Esophagus muscularis mucosa (tissue), 4 donors: ENCODE measurements at places on chromosomes 6 and 20. TPM values are rescaled to one million over a fixed set of nuclear protein-coding genes. Genes with fewer than 3 reads are reported as not detected.
A peak's percentile ranks its signal among the peaks of the same experiment; 100 is the strongest.

GRCh38 chr20:35768731-35769664, 2.8 kb upstream of the PHF20 start:
- no peak overlapping the region for H3K4me3 ChIP-seq
- no peaks in the 10 kb centered on the region for H3K27me3 ChIP-seq
- peak overlapping the region; percentile 90 for H3K27ac ChIP-seq
- peaks cover 61% of the 10 kb centered on the region for H3K4me1 ChIP-seq

DNA sequence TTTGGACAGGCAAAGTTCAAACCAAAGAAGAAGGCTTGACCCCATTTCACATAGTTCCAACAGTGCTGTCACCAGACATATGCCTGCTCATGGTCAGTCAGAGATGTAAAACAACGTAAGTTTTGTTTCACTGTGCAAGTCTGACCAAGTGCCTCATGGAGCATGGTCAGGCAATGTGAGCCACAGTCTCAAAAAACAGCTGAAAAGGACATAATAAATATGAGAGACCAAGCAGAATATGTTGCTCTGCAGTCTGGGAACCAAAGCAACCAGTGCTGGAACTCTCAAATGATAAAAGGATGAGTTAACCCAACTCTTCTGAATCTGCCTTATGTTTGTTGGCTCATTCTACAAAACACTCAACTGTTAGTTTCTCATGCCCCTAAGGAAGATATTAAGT, 39.9 kb upstream of the DST start:
- H3K4me1 ChIP-seq: peaks cover 46% of the 10 kb centered on the region
- no peaks in the 10 kb centered on the region for H3K27me3 ChIP-seq
- DNase-seq: no peak
- no peak overlapping the region for H3K27ac ChIP-seq

DNA sequence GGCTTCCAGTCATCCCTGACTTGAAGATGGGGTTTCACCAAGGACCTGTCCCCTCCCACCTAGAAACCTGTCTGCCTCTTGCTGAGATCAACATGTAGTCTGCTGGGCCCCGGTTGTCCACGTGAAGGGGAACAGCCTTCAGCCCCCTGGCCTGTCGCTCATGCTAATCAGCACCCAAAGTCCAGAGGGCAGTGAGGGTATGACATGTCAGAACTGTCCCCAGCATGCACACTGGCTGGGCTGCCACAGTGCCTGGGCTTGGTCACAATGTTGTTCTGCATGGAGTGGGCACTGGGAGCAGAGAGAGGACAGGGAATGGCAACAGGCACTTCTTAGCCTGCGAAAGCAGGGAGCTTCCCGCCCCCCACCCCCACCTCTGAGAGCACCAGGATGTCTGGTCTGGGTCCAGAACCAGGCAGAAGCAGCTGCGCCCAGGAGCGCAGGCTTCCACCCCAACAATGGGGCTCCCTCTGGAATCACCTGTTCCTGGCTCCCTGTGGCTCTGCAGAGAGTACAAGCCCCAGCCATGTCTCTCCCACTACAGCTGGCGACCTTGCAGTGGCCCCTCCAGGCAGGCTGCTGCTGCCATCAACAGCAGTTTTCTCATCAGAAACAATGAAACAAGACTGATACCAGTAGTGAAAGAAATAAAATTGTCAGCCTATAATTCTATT, 182.7 kb downstream of the KHDRBS2 start:
- H3K27ac ChIP-seq: no peak overlapping the region
- H3K27me3 ChIP-seq: no peaks in the 10 kb centered on the region
- no peaks in the 10 kb centered on the region for H3K36me3 ChIP-seq
- H3K4me3 ChIP-seq: no peak overlapping the region

DNA sequence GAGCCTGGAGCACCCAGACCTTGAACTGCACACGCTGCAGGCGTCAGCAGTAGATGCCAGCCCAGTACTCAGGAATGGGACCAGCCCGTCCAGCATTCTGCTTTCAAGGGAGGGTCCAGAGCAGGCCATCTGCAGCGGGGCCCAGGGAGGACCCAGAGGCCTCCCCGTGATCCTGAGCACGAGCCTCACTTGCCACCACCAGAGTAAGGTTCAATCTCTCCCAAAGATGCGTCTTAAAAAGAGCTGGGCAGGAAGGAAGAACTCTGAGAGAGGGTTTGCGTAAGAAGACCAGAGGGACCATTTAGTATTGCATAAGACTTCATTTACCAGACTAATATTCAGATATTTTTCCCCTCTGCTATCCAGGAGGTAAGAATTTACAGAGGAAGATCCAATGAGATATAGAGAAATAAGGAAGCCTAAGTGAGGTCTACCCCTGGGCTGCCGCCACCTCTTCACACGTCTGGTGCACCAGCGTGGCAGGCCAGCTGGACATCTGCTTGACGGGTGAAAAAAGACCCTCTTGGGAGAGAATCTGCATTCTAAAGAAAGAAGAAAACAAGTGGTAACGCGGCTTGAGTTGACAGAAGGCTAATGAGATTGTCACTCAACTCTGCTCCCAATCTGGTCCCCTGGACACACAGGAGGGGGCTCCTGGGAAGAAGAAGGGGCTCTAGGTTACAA, 107.3 kb downstream of the PRND start:
- peaks cover 11% of the 10 kb centered on the region for H3K4me1 ChIP-seq
- DNase-seq: no peak
- no peak overlapping the region for H3K4me3 ChIP-seq
- no peaks in the 10 kb centered on the region for H3K27me3 ChIP-seq
- H3K36me3 ChIP-seq: no peaks in the 10 kb centered on the region

- no peaks in the 10 kb centered on the region for H3K36me3 ChIP-seq
- no peak overlapping the region for H3K4me3 ChIP-seq
These were observed 60.5 kb downstream of the CD83 start for GRCh38 chr6:14178083-14178445.

- H3K27me3 ChIP-seq: no peaks in the 10 kb centered on the region
- no peak for DNase-seq
- H3K4me3 ChIP-seq: no peak overlapping the region
- H3K36me3 ChIP-seq: peaks cover 39% of the 10 kb centered on the region
These were observed 29.3 kb downstream of the RPRD1B start for GRCh38 chr20:38062890-38063289.

- no peaks in the 10 kb centered on the region for H3K4me1 ChIP-seq
- no peaks in the 10 kb centered on the region for H3K27me3 ChIP-seq
- H3K36me3 ChIP-seq: no peaks in the 10 kb centered on the region
- no peak overlapping the region for H3K4me3 ChIP-seq
- no peak overlapping the region for H3K27ac ChIP-seq
- no peak for DNase-seq
These were observed 35.5 kb downstream of the DTD1 start for GRCh38 chr20:18623156-18623910.

DNA sequence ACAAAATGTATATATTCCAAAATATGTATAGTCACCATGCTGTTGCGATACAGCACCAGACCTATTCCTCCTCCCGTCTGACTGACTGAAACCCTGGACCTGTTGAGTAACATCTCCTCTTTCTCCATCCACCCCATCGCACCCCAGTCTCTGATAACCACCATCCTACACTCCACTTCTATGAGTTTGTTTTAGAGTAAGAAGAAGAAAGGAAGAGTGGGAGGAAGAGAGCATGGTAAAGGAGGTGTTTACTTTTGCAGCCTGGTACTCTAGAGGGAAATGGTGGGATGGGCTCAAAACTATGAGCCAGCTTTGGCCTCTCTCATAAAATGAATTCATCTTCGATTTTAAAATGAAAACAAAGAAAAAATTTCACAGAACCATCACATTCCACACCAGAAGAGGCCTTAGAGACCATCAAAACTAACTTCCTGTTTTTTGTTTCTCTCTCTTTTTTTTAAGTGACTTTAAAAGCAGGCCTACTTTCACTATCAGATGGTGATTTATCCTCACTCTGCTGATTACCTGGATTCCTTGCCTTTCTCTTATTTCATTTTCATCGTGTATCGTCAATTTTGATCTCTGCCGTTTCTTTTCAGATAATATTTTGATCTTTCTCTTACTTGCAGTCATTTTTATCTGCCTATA, 16.8 kb upstream of the FUCA2 start:
- H3K4me3 ChIP-seq: no peak overlapping the region
- no peaks in the 10 kb centered on the region for H3K36me3 ChIP-seq
- H3K27ac ChIP-seq: no peak overlapping the region

- no peak overlapping the region for H3K4me3 ChIP-seq
- no peaks in the 10 kb centered on the region for H3K27me3 ChIP-seq
- DNase-seq: no peak
- H3K36me3 ChIP-seq: no peaks in the 10 kb centered on the region
These were observed 627.5 kb downstream of the PKHD1 start for GRCh38 chr6:51459958-51460357.

DNA sequence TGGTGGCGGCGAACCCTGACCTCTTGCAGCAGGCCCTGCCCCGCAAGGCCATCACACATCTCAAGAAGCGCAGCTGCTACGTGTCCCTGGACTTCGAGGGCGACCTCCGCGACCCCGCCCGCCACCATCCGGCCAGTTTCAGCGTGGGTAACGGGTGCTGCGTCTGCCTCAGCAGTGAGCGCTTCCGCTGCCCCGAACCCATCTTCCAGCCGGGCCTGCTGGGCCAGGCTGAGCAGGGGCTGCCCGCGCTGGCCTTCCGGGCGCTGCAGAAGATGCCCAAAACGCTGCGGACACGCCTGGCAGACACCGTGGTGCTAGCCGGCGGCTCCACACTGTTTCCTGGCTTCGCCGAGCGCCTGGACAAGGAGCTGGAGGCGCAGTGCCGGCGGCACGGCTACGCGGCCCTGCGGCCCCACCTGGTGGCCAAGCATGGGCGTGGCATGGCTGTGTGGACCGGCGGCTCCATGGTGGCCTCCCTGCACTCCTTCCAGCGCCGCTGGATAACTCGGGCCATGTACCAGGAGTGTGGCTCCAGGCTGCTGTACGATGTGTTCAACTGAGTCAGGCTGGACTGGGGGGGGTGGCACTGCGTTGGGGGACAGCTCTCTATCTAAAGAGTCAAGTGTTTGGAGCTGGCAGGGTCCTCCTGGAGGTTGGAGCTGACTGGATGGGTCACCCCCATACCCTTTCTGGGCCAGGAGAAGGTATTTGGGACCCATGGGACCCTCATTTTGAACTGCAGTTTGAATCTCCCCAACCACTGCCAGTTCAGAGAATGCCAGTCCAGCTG, 1.1 kb downstream of the ACTL10 start:
- H3K4me3 ChIP-seq: peak overlapping the region; percentile 70
- peaks cover 43% of the 10 kb centered on the region for H3K4me1 ChIP-seq
- no peaks in the 10 kb centered on the region for H3K27me3 ChIP-seq
- DNase-seq: peak; percentile 94
- H3K27ac ChIP-seq: peak overlapping the region; percentile 89
- peaks cover 17% of the 10 kb centered on the region for H3K36me3 ChIP-seq

DNA sequence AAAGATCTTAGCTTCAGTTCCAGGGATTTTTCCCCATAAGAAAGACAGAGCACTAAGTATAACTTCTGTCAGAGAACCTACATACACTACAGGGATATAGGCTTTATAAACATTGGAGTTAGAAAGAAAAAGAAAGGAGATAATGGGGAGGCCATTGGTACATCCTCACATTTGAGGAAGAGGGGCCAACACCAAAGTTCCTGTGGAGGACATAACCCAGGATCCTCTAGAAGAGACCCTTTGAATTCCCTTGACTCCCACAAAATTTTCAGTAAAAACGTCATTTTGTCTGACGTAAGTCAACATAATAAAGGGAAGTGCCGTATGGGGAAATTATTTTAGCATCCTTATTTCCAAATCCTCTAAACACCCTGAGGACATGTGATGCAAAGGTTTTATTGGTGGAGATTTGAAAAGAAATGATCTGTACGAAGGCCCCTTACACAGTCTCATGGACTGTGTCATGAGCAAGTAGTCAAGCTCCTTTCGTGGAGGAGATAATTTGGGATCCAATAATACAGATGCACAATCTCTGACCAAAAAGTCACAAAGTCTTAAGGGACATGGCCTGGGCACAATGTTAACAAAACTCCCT, 33.2 kb downstream of the HLA-DRA start:
- DNase-seq: no peak
- no peaks in the 10 kb centered on the region for H3K36me3 ChIP-seq
- H3K4me1 ChIP-seq: no peaks in the 10 kb centered on the region
- peaks cover 13% of the 10 kb centered on the region for H3K27me3 ChIP-seq
- H3K27ac ChIP-seq: peak overlapping the region; percentile 43

DNA sequence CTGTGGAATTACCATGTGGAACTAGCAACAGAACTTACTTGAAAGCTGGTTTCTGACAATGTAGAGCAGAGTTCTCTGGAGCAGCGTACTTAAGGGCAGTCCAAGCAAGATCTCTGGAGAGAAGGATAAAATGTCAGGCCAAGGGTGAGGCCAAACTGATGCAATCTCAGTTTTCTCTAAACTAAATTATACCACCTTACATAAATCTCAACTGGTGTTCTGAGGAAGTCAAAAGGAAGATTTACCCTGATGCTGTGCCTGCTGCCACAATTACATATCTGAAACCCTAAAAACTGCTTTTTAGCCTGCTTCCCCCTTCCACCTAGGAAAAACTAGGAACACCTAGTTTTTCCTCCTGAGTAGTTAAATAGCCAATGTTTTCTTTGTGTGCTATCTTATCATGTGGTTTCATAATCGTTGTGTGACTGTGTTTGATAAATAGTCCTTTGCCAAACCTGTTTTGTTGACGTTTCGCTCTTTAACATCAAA, 28.1 kb downstream of the NCOA7 start:
- peak overlapping the region; percentile 8 for H3K4me3 ChIP-seq
- H3K27me3 ChIP-seq: no peaks in the 10 kb centered on the region
- DNase-seq: no peak
- peaks cover 33% of the 10 kb centered on the region for H3K4me1 ChIP-seq
- H3K36me3 ChIP-seq: peaks cover 9% of the 10 kb centered on the region

- DNase-seq: no peak
- H3K4me3 ChIP-seq: no peak overlapping the region
- H3K27me3 ChIP-seq: no peaks in the 10 kb centered on the region
- H3K27ac ChIP-seq: no peak overlapping the region
- peaks cover 16% of the 10 kb centered on the region for H3K4me1 ChIP-seq
These were observed 25.8 kb upstream of the CCN6 start for GRCh38 chr6:112027942-112028674.

DNA sequence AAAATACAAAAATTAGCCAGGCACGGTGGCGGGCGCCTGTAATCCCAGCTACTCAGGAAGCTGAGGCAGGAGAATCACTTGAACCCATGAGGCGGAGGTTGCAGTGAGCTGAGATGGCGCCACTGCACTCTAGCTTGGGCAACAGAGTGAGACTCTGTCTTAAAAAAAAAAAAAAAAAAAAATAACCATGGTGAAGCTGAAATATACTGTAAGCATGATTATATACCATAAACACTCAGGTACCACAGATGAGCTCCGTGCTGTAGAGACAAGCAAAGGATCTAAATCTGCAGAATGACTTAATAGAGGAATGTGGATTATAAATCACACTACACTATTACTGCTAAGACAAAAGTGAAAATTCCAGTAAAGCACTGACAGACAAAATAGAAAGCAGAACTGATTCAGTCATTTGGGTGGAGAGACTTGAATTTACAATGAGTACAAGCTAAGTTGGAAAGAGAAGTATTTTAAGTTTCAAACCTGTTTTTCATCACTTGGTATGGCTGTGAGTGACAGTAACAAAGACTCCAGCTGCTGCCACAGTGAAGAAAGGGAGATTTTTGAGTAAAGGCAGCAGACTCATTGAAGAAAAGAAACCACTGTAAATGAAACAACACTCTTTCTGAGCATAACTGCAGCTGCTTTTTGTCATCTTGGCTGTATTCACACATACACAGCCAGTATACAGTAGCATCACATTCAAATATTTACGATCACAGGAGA, 322.1 kb downstream of the RNGTT start:
- no peak overlapping the region for H3K27ac ChIP-seq
- no peaks in the 10 kb centered on the region for H3K27me3 ChIP-seq
- H3K36me3 ChIP-seq: no peaks in the 10 kb centered on the region
- DNase-seq: no peak

- no peak overlapping the region for H3K27ac ChIP-seq
- peaks cover 41% of the 10 kb centered on the region for H3K4me1 ChIP-seq
- DNase-seq: no peak
- peaks cover 87% of the 10 kb centered on the region for H3K27me3 ChIP-seq
These were observed 1.7 kb upstream of the GCM2 start for GRCh38 chr6:10883312-10884244.

Gene RHAG
- 0.42 TPM for total RNA-seq

Gene MYLK2
- not detected for total RNA-seq

Gene NOTCH4
- 19.9 TPM for total RNA-seq

Gene IL17F
- total RNA-seq: not detected
